ENCODE measurements at places on chromosomes 1 and 21. TPM values are rescaled to one million over a fixed set of nuclear protein-coding genes. Genes with fewer than 3 reads are reported as not detected.
A peak's percentile ranks its signal among the peaks of the same experiment; 100 is the strongest.

GRCh38 chr1:23370709-23371584 is 1.3 kb upstream of the ZNF436 start:
- H3K27me3 ChIP-seq, result no peaks in the 10 kb centered on the region
- H3K27ac ChIP-seq, result peak overlapping the region; percentile 99
- DNase-seq, result peak; percentile 90
- no peaks in the 10 kb centered on the region for H3K36me3 ChIP-seq
- peaks cover 64% of the 10 kb centered on the region for H3K4me1 ChIP-seq

GRCh38 chr1:194419721-194420120 is 1233.3 kb upstream of the B3GALT2 start:
- H3K27ac ChIP-seq, result no peak overlapping the region
- H3K4me1 ChIP-seq, result no peaks in the 10 kb centered on the region
- no peaks in the 10 kb centered on the region for H3K36me3 ChIP-seq
- DNase-seq, result no peak
- H3K27me3 ChIP-seq, result no peaks in the 10 kb centered on the region
- no peak overlapping the region for H3K4me3 ChIP-seq

DNA sequence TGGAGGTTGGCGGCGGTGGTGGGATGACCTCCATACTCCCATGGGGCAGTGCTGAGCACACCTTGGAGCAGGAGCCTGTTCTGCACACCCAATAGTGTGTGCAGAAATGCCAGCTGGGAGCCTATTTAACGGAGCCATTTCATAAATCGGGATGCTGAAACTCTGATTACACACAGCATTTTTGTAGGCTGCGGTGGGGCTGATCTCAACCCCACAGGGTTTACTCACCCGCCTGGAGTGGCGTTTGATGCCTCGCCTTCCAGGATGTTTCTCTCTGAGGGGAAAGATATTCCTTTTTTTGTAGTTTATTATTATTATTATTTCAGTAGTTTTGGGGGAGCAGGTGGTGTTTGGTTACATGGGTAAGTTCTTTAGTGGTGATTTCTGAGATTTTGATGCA is 82.6 kb upstream of the WDR26 start:
- H3K4me1 ChIP-seq, result no peaks in the 10 kb centered on the region
- no peak overlapping the region for H3K4me3 ChIP-seq
- DNase-seq, result no peak

DNA sequence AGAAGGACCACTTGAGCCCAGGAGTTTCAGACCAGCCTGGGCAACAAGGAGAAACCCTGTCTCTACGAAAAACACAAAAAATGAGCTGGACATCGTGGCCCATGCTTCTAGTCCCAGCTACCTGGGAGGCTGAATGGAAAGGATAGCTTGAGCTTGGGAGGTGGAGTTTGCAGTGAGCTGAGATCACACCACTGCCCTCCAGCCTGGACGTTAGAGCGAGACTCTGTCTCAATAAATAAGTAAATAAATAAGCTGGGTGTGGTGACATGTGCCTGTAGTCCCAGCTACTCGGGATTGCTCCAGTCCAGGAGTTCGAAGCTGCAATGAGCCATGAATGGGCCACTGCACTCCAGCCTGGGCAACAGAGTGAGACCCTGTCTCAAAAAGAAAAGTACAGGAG is 3.6 kb downstream of the AKR1A1 start:
- H3K4me3 ChIP-seq, result no peak overlapping the region
- no peak for DNase-seq
- no peaks in the 10 kb centered on the region for H3K36me3 ChIP-seq

DNA sequence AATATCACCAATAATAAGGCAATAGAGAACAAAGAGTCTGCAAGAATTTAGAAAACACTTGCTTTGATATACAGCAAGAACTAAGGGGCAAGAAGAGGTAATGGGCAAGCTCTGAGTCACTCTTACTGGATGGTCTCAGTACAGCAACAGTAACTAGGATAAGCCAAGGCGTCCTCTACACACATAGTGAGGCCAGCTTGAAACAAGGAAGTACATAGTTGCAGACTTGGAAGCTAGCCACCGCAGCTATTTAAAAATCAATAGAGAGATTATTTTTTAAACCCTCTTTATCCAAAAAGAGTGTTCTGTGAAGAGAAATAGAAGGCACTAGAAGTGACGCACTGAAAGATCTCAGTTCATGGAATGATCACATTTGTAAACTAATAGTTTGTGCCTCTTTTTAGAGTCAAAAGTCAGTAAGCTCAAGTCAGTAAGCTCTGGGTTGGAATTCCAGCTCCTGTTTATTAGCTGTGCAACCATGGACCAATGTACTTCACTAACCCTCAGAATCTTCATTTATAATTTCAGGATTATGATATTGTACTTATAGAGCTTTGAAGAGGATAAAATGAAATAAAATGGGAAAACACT is 118.6 kb downstream of the AKT3 start:
- no peak overlapping the region for H3K4me3 ChIP-seq
- no peak overlapping the region for H3K27ac ChIP-seq
- no peaks in the 10 kb centered on the region for H3K36me3 ChIP-seq
- no peak for DNase-seq
- peaks cover 5% of the 10 kb centered on the region for H3K4me1 ChIP-seq
- no peaks in the 10 kb centered on the region for H3K27me3 ChIP-seq

- no peaks in the 10 kb centered on the region for H3K4me1 ChIP-seq
- H3K36me3 ChIP-seq, result no peaks in the 10 kb centered on the region
- no peak overlapping the region for H3K27ac ChIP-seq
- H3K4me3 ChIP-seq, result no peak overlapping the region
- no peaks in the 10 kb centered on the region for H3K27me3 ChIP-seq
Measured at GRCh38 chr1:18091660-18092446, 15.7 kb upstream of the IGSF21 start.

DNA sequence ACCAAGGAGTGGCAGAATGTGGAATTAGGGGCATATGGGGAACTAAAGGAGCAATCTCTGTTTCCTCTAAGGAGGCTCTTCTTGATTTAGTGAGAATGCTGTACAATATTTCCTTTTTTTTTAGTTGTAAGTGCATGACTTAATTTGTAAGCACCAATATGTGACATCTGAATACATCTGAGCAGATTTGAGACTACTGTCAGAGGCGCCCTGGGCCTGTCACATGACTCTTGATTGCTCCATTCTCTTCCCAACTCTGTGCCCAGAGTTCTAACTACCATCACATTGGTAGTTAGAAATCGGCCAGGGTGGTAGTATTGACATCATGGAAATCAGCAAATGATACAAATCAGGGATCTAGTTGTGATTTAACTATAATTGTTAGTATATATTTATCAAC is 110.1 kb upstream of the LMO4 start:
- no peak overlapping the region for H3K4me3 ChIP-seq
- no peaks in the 10 kb centered on the region for H3K27me3 ChIP-seq
- no peak for DNase-seq
- no peaks in the 10 kb centered on the region for H3K36me3 ChIP-seq
- H3K27ac ChIP-seq, result no peak overlapping the region

Gene HTR1D
- not detected for total RNA-seq

Gene PGLYRP3
- not detected for total RNA-seq

Gene ANKRD13C
- total RNA-seq, result 30.5 TPM

Gene ATP1A4
- not detected for total RNA-seq

Gene GJB4
- not detected for total RNA-seq

Gene CD48
- 4.3 TPM for total RNA-seq
